ENCODE measurements at places on chromosomes 11 and 22.

DNA sequence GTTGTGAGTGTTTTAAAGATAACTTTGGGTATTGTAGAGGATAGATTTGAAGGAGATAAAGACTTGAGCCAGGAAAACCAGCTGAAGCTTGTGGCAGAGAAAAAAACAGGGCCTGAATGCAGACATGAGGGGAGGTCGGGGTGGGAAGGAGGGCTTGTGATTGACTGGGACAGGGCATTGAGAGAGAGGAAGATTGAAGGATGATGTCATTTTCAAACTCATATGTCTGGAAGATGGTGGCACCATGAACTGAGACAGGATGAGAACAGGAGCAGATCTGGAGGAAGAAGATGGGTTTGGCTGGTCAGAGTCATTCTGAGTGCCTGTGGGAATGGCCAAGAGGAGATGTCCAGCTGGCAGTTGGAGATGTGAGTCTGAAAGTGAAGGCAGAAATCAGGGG is 14.7 kb downstream of the CSNK2A3 start:
- DNase-seq: no peak

GRCh38 chr11:3942956-3943497 is 87.6 kb downstream of the STIM1 start:
- no peak for DNase-seq

GRCh38 chr22:49561338-49561737 is 266.3 kb downstream of the BRD1 start:
- no peak for DNase-seq

DNA sequence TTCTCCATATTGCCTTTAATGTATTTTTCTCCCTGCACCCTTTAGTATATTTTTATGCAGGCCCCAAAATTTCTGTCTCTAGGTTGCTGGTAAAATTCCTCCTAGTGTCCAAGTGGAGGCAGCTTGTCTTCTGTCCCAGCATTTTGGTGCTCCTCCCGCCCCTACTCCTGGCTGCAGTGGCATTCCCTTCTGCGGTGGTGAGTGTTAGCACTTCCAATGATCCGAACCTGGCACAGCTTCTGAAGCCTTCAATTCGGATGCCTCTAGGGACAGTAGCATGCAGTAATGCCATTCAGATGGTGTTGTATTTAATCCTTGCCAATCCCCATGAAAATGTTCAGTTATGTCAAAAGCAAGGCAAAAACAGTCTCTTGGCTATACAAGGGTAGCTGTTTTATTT is 5.9 kb downstream of the YWHAH start:
- no peak for DNase-seq

- DNase-seq: peak; percentile 13
These were observed 365.7 kb upstream of the CADM1 start for GRCh38 chr11:115869780-115870431.

- DNase-seq: no peak
These were observed 53.1 kb downstream of the GALNT18 start for GRCh38 chr11:11568651-11569229.

GRCh38 chr11:29324328-29324727 is 692.5 kb downstream of the KCNA4 start:
- no peak for DNase-seq

GRCh38 chr11:118434553-118435289 is 1.6 kb upstream of the KMT2A start:
- peak; percentile 53 for DNase-seq

GRCh38 chr22:48700566-48701295 is 1126.9 kb downstream of the BRD1 start:
- DNase-seq: no peak

- DNase-seq: peak; percentile 68
These were observed 15.9 kb upstream of the GLYATL1 start for GRCh38 chr11:58923300-58923788.

- DNase-seq: no peak
These were observed 13.2 kb upstream of the KCTD14 start for GRCh38 chr11:78036313-78036712.

- peak; percentile 27 for DNase-seq
These were observed 76.1 kb downstream of the CABIN1 start for GRCh38 chr22:24087071-24087795.

DNA sequence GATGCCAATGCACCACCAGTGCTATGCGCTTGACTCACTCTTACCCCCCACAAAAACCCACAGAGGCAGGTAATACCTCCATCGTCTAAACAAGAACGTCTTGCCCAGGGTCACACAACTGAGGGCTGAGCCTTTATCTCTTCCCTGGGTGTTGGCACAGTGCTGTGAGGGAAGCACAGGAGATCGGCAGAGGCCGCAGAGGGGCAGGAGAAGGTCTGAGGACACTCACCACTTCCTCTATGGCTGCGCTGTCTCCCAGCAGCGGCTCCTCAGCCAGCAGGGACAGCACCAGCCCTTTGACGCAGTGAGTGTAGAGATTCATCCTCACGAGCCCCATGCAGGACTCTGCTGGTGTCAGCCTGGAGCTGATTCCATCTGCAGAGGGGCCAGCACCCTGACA is 19.9 kb downstream of the HPS4 start:
- DNase-seq: no peak

GRCh38 chr11:121389651-121390050 is 62.5 kb upstream of the SORL1 start:
- DNase-seq: no peak

- no peak for DNase-seq
These were observed 1073.7 kb downstream of the BRD1 start for GRCh38 chr22:48753752-48754517.

- no peak for DNase-seq
These were observed 780.9 kb downstream of the ETS1 start for GRCh38 chr11:127806501-127806900.

- DNase-seq: peak; percentile 16
These were observed 66.5 kb upstream of the POU2AF1 start for GRCh38 chr11:111445586-111445985.

DNA sequence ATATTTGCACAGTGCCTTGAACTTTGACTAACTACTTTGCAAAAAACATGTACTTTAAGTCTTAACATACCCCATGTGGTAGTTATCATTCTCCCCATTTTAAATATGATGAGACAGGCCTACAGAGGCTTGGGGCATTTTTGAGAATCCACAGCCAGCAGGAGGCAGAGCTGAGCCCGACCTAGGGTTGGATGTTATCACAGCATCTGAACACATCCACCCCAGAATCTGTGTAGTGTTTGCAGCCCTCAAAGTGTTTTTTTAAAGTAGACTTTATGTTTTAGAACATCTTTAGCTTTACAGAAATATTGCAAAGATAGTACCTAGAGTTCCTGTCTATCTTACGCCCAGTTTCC is 17.6 kb downstream of the OTOG start:
- DNase-seq: no peak

DNA sequence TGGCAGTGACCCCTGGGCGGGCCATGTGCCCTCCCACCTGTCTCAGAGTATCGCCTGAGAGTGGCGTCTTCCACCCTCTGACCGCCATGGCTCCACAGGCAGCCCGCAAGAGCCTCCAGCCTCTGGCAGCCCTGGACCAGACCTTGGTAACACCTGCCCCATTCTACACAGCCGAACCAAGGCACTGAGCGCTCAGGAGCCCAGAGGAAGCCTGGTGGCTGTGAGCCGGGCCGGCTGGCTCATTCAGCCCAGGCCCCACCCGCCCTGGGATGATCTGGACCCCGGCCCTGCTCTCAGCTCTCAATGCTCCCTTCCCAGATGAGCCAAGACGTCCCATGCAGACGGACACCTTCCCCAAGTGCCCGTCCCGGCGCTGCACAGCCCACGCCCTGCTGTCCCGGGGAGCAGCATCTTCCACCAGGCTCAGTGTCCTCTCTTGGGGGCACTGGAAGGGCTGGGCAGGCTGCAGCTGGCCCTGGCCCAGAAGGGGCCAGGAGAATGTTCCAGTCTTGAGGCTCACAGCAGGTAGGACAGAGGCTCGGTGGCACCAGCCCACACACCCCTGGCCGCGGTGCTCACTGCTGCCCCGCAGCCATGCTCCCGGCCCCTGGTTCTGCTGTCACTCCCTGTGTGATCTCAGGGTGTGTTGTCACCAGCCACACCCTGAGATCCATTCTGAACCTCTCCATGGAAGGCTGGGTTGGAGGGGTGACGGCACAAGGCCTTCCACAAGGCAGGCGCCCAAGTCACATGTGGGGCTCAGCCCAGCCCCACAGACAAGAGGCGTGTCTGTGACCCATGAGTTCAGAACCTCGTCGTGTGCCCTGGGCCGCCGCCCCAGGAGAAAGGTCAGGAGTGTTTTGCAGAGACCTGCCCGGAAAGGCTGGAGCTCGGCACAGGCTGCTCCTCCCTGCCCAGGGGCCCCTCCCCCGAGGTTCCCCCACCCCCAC is 24.2 kb upstream of the PPARA start:
- DNase-seq: no peak

- no peak for DNase-seq
These were observed 132.8 kb downstream of the DDX10 start for GRCh38 chr11:108797578-108798100.

- no peak for DNase-seq
These were observed 1599.2 kb upstream of the TENM4 start for GRCh38 chr11:81039916-81040524.

DNA sequence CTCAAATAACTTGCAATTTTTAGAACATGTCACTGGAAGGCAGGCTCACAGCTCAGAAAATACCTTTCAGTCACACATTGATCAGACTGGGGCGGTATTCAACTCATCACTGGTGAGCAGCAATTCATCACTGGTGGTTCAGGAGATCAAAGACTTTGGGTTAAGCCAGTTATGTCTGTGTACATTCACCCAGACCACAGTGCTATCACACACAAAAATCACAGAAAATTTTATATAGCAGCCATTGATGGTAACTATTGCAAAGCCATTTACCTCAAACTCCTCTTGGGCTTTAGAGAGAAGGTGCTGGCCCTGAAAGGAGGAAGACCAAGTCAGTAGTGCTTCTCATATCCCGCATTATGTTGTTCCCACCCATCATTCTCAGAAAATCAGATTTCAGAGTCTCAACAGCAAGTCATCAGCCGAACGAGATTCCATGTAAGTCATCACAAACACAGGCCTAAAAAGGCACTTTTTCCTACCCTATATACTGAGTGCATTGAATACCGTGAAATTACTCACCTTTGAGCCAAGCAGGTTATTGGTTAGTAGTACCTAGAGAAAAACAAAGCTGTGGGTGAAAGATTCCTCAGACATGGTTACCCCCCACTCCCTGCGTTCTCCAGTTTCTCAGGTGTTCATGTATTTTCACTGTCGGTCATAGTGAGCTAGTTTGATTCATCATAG is 14.0 kb upstream of the WDR74 start:
- DNase-seq: peak; percentile 35
